ENCODE measurements at places on chromosomes 4 and X.

- DNase-seq, result no peak
Observed at GRCh38 chr4:7778510-7779431, 160.9 kb downstream of the AFAP1 start.

- no peak for DNase-seq
Observed at GRCh38 chr4:4362991-4363697, 23.8 kb upstream of the NSG1 start.

DNA sequence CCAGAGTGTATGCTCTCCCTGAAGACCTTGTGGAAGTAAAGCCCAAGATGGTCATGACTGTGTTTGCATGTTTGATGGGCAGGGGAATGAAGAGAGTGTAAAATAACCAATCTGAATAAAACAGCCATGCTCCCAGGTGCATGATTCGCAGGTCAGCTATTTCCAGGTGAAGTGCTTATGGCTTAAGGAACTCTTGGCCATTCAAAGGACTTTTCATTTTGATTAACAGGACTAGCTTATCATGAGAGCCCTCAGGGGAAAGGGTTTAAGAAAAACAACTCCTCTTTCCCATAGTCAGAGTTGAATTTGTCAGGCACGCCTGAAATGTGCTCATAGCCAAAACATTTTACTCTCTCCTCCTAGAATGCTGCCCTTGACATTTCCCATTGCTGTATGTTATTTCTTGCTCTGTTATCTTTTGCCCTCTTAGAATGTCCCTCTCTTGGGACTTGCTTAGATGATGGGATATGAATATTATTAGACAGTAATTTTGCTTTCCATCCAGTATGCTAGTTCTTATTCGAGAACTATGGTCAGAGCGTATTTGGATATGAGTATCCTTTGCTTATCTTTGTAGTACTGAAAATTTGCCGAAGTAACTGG, 88.6 kb downstream of the PLS3 start:
- no peak for DNase-seq

DNA sequence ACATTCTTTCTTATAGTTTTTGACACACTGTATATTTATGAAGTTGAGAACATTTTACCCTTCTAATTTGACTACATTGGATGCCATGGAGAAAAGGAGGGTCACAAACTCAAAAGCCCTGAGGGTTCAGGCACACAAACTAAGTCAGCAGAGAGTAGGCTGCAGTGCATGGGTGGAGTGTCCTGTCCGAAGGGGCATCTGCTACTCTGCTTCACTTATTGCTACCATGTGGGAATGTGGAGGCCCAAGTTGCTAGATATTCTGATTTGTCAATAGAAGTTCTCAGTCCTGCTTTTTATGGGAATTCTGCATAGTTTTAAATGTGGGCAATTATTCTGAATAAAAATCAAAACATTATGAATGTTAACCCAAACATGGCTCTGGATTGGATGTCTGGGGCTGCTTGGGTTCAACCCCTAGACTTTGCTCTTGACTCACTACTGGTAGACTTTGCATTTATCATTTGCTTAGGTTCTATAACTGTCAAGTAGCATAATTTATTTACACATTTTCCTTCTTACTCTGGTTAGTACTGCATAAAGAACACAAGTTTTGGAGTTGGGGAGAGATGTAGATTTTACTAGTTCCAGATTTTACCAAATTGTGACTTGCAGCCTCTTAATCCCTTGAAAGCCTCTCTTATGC, 255.1 kb downstream of the SPRY1 start:
- DNase-seq, result no peak

DNA sequence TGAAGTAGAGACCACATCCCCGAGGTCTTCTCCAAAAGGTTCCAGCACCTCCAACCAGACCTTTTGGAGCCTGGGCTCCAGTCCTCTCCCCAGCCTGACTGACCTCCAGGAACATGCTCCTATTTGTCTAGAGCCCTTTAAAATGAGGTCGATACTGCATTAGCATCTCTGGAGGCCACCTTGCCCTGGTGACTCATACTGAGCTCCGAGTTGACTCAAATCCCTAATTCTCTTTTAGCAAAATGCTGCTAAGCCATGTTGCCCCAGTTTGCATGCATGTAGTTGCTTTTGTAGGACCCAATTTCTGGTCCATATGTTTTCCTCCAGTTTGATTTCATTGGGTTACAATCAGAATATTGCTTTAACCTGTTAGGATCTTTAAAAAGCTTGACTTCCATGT, 43.5 kb upstream of the CITED1 start:
- peak; percentile 6 for DNase-seq

- peak; percentile 45 for DNase-seq
Observed at GRCh38 chrX:10526451-10526850, 93.9 kb downstream of the MID1 start.

DNA sequence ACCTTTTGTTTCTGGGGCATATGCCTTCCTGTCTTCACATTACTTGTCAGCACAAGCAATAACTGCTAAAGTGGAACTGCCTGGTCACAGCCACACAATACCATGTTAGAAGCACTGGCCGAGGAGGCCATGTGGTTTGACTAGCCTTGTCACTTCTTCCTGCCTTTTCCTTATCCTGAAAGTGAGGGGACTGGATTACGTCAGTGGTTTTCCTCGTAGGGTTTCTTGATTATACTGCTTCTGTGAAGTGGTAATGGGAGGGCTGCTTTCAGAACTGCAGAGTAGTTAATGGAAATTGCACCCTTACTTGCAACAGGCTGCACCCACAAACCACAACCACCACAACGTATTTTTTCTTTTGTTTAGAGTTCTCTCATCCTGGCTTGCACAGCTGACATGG, 26.6 kb downstream of the ZRSR2 start:
- DNase-seq, result no peak

GRCh38 chrX:106203315-106203714, 35.2 kb downstream of the PWWP3B start:
- no peak for DNase-seq

DNA sequence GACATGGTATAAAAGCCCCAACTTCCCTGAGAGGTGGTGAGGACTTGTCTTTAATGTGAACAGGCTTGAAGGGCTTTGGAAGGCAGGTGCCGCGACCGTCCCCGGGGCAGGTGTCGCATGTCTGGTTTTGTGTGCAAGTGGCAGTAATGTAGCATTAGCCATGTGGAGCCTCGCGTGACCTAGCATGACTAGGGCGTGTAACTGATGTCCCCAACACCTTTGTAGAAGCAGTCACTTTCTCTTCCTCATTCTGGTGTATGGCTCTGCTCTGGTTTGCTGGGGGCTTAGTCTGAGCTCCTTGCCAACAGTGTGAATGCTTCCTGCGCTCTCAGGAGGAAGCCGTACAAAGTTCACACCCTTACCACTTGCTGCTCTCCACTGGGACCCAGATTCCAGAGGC, 145.7 kb downstream of the AMMECR1 start:
- no peak for DNase-seq

DNA sequence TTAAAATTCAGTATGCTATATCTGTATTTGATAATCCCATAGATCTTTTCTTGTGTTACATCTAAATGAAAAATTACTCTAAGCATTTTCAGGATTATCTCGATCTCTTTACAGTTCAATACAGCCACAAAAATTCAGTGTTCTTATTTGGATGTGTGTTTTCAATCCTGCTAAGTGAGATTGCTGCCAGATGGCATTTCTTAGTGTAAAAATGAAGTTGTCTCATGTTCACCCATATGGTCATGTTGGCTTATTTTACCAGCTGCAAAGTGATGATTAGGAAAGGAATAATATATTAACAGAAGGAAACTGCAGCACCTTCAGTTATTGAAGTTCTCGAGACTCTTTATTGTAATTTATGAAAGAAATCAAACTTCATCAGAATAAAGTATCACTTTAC, 12.1 kb upstream of the FAM47A start:
- no peak for DNase-seq

DNA sequence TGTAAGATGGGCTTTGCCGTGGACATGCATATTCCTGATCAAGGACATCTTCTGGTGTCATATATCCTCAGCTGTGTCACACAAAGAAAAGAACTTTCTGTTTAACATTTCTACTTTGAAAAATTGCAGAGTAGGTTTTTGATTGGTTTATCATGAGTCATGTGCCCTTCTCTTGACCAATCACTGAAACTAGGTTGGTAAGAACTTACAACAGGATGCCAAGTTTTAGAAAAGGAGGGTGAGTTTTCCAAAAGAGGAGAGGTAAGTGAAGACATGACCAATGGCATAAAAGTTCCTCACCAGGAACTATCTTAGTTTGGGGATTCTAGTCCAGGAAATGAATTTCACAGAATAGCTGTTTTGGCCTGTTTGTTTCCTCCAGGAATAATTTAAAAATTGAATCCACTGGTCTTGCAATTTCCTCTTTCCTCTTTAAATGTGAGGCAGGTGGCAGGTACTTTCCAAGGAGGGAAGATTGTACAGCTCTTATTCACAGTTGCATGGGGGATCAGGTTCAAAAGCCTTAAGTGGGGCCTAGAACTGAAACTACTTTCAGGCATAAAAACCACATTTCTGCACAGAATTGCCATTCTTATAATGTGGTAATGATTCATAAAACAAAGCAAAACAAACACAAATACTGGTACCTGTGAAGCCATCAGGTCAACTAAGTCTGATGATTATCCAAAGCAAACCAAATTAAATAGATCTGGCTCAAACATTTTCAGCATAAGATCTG, 1114.5 kb upstream of the LCORL start:
- DNase-seq, result no peak
